CD4-positive, alpha-beta memory T cell (primary cell): ENCODE measurements at places on chromosomes 1 and 21. TPM values are rescaled to one million over a fixed set of nuclear protein-coding genes. Genes with fewer than 3 reads are reported as not detected.
A peak's percentile ranks its signal among the peaks of the same experiment; 100 is the strongest.

- no peak for DNase-seq
- H3K27ac ChIP-seq, result no peak overlapping the region
- no peaks in the 10 kb centered on the region for H3K4me1 ChIP-seq
- H3K36me3 ChIP-seq, result peaks cover 10% of the 10 kb centered on the region
- no peak overlapping the region for H3K4me3 ChIP-seq
These were observed 48.8 kb downstream of the ZBTB40 start for GRCh38 chr1:22500471-22500870.

GRCh38 chr21:31498985-31499384, 154.9 kb upstream of the TIAM1 start:
- H3K36me3 ChIP-seq, result no peaks in the 10 kb centered on the region
- no peaks in the 10 kb centered on the region for H3K4me1 ChIP-seq
- H3K27ac ChIP-seq, result no peak overlapping the region
- DNase-seq, result no peak

DNA sequence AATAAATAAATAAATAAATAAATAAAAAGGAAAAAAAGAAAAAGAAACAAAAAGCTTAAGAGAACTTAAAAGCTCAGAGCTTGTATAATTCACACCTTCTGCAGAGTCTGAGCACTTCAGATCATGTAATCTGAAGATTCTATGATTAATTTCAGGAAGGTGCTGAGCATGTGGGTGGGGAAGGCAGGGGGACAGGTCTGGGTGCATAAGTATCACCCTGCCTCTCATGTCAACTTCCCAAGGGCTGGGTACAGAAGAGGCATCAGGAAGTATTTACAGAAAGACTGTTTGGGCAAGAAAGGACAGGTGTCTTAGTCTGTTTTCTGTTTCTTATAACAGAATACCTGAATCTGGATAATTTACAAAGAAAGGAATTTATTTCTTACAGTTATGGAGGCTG, 20.4 kb upstream of the PADI2 start:
- H3K27me3 ChIP-seq, result no peaks in the 10 kb centered on the region
- H3K36me3 ChIP-seq, result no peaks in the 10 kb centered on the region
- no peaks in the 10 kb centered on the region for H3K4me1 ChIP-seq
- no peak for DNase-seq

GRCh38 chr1:175146529-175147213, 45.9 kb downstream of the KIAA0040 start:
- no peak overlapping the region for H3K27ac ChIP-seq
- peak; percentile 58 for DNase-seq
- no peak overlapping the region for H3K4me3 ChIP-seq
- H3K27me3 ChIP-seq, result no peaks in the 10 kb centered on the region
- H3K4me1 ChIP-seq, result peaks cover 2% of the 10 kb centered on the region
- H3K36me3 ChIP-seq, result no peaks in the 10 kb centered on the region

GRCh38 chr1:13583966-13584791, 547 bp downstream of the PDPN start:
- H3K36me3 ChIP-seq, result no peaks in the 10 kb centered on the region
- no peaks in the 10 kb centered on the region for H3K4me1 ChIP-seq
- H3K27me3 ChIP-seq, result peaks cover 9% of the 10 kb centered on the region
- DNase-seq, result no peak
- H3K27ac ChIP-seq, result no peak overlapping the region

UBL4B gene
- total RNA-seq, result not detected

- peaks cover 64% of the 10 kb centered on the region for H3K4me1 ChIP-seq
- H3K27me3 ChIP-seq, result no peaks in the 10 kb centered on the region
- no peak for DNase-seq
- no peak overlapping the region for H3K27ac ChIP-seq
These were observed 198.6 kb upstream of the EDN2 start for GRCh38 chr1:41682845-41683625.

LCE6A gene
- not detected for total RNA-seq

WDR64 gene
- total RNA-seq, result not detected
